AG04450 (cell line): ENCODE measurements at places on chromosomes 4 and X.

- no peak for DNase-seq
Observed at GRCh38 chr4:105170711-105171110, 24.0 kb downstream of the TET2 start.

GRCh38 chr4:127777487-127777886 lies 4.6 kb upstream of the HSPA4L start:
- no peak for DNase-seq

GRCh38 chrX:155745792-155746191 lies 133.0 kb upstream of the TMLHE start:
- no peak for DNase-seq

- DNase-seq, result no peak
Observed at GRCh38 chr4:2619459-2619858, 83.0 kb downstream of the FAM193A start.

DNA sequence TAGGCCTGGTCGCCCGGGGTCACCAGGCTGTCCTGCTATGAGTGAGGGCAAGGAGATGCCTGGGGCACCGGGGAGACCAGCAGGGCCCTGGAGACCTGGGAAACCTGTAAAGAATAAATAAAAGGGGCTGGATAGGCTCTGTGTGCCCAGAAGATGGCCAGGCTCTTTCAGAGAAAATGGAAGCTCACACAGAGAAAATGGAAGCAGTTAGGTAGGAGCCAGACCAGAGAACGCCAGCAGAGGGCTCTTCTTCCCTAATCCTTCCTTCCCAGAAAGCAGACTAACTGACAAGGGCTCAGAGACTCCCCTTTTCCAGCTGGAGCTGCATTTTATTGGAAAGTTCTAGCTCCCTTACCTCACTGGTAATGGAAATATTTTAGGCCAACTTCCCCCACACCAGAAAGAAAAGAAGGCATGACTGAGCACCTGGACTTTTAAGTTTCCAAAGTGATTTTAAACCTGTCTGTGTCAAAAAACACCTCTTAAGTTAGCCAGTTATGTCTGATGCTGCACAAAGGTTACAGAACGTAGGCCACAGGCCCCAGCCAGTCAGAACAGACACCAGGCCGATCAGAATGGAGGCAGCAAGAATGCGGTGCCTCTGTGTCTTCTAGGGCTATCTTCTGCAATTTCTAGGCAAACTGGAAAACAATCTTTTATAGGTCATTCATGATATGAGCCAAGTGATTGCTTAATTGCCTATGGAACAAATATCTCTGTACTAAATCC lies 74.0 kb downstream of the ATG4A start:
- peak; percentile 4 for DNase-seq

DNA sequence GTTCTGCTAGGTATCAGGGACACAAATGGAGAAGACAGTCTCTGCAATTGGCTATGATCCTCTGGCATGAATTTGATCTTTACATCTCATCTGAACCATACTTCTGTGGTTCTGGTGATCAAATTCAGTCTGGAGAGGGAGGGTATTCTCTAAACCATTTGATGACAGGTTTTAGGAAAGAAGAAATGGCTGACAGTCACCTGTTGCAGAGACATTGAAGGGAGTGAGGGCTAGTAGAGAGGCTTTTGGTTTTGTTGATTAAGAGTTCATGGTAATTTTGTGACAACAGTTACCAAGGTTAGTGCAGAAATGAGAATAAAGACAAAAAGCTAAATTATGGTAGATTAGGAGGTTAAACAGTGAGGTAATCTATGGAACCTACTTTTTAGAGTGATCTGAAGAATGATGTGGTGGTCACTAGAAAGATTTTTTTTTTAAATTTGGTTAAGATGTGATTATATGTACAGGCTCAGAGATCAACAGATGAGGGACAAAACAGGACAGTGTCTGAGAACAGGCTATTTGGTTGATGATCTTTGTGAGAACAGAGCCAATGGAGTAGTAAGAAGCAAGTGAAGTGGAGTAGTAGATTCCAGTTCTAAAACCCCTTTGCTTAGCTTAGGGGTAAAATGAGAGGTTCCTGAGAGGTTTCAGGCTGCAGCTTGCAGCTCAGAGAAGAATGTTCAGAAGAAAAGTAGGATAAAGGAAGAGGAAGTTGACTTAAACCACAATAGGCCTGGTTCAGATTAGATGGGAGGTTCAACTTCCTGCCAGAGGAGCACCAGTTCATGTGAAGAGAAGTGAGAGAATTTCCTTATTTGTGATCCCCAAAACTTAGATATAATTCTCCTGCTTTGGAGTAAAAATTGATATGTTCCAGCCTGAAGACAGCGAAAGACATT lies 34.7 kb downstream of the VSIG4 start:
- DNase-seq, result no peak

DNA sequence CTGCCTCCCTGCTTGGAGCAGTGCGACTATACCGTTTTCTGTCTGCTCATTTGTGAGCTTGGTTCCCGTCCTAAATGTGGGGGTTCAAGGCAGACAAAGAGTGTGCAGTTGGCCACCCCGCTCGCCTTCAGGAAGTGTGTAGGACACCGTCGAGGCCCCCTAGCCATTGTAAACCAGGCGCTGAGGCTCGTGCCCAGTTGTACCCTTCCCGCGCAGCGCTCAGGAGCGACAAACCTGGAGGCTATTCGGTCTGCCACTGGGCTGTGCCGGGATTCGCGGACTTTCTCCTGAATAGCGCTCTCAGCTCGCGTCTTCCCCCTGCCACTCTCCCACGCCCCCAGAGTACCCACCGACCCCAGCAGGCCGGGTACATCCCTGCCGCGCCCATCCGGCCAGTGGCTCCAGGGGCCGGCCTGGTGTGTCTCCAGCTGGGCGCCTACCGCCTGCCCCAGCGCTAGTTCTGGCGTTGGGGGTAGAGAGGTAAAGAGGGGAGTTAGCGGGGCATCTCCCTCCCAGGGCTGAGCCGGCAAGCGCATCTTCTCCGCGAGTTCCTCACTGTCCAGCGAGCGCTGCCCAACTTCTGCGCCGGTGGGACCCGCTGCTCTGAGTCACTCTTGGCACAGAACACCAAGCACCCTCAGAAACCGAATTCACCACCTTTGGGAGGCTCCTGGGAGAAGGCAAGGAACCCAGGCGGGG lies 880 bp upstream of the LONRF3 start:
- no peak for DNase-seq

- DNase-seq, result no peak
Observed at GRCh38 chr4:24880186-24880585, 32.7 kb downstream of the CCDC149 start.

GRCh38 chrX:2967998-2968909 lies 38.1 kb upstream of the ARSH start:
- no peak for DNase-seq

DNA sequence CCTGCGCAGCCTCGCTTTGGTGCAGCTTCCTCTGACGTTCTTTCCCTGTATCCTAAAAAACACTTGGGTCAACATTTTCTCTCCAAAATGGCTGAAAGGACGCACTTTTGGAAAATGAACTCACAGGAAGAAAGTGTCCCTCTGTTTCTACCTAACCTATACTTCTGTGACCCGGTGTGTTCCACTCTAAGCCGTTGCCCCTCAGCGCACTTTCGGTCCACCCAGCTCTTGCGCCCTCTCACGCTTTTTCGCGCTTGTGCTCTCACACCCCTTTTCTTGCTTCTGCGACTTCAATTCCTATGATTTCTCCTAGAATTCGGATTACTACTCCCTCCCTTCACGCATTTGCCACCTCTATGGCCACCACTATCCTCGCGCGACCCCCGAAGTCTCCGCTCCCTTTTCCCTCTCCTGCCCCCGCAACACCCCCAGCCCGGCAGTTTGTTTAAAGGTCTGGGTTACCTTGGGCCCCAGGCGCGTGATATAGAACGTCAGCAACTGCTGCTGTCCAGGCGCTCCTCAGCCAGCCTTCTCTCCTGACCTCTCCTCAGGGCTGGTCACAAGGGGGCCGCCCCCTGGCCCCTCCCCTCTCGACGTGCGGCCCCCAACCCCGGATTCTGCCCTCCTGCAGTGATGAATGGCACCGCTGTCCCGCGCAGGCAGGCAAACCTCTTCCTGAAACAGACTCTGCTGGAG lies at the start of gene USP51:
Gene USP51 (minus strand): TSS at position 535 of the 696 bp plus-strand sequence. CDS start 909 bp downstream, outside the sequence.
- DNase-seq, result no peak

- DNase-seq, result no peak
Observed at GRCh38 chr4:128255906-128256305, 31.7 kb downstream of the PGRMC2 start.

DNA sequence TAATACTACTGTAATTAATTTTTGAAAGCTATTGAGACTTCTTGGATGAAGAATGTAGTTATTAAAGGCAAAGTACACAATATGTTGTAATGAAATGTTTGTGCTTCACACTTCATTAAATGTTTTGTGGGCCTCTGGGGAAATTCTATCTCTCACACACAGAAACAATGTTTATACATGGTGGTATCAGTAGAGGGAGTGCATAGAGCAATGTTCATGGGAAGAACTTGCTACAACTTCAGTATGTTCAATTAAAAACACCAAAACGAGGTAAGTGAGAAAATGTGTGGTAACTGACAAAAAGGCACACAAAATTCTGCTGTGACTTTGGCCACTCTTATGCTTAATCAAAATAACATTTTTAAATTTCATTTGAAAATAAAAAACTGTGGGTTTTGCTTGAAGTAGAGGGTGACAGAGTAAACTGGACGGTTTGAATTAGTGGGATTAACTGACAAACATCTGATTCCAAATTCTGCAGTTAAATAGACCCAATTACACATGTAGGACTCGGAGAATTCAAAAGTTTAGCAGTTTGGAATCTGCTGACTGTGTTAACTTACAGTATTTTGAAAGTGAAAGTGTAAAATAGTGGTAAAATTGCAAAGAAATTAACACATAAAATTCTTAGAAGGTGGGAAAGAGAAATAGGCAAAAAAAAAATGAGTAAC lies 111.4 kb upstream of the TTC29 start:
- no peak for DNase-seq

- no peak for DNase-seq
Observed at GRCh38 chr4:185580699-185581098, 45.4 kb upstream of the PDLIM3 start.

DNA sequence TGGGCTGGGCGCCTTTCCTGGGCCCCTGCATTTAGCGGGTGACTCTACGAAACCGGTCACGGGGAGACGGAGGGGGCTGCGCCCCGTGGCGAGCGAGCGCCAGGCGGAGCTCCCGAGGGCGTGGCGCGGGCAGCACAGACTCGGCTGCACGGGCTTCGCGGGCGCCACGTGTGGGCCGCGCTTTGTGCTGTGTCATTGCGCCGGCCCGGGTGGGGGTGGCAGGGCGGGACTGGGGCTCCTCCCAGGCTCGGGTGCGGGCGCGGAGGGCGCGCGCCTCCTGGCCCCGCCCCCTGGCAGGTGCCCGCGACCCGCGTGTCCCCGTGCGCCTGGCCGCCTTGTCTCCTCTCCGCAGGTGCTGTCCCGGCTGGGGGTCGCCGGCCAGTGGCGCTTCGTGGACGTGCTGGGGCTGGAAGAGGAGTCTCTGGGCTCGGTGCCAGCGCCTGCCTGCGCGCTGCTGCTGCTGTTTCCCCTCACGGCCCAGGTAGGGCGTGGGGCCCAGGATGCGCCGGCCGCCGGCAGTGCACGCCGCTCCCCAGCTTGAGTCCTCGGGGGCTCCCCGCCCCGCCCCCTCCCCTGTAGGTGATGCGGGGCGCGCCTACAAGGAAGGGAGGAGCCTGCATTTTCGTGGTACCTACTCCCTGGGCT lies 651 bp downstream of the UCHL1 start:
- DNase-seq, result no peak

DNA sequence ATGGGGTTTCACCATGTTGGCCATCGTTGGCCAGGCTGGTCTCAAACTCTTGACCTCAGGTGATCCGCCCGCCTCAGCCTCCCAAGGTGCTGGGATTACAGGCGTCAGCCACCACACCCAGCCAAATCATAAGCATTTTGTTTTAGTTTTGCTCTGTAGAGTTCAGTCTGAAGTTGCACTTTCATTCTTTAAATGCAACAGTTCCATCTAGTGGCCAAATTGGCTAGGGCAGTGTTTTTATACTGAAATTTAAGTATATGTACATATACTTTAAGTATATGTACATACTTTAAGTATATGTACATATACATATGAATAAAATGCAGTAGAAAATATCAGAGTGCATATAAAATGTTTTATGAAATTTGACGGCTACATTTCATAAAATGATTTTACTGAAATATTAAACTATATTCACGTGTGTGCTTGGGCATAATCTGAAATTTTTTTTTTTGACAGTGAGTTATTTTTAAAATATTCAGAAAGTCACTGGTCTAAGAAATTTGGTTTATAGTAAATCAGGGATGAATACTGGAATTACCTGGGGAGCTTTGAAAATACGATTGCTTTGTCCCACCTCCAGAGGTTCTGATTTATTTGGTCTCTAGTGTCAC lies 145.5 kb downstream of the NWD2 start:
- no peak for DNase-seq
